ENCODE measurements at places on chromosomes 13 and 19.

- no peak for DNase-seq
Measured at GRCh38 chr13:90627813-90628212, 719.7 kb upstream of the MIR17HG start.

GRCh38 chr13:113051641-113052040, 54.0 kb upstream of the F7 start:
- no peak for DNase-seq

GRCh38 chr13:72530471-72530870, 197.0 kb downstream of the MZT1 start:
- DNase-seq = no peak

DNA sequence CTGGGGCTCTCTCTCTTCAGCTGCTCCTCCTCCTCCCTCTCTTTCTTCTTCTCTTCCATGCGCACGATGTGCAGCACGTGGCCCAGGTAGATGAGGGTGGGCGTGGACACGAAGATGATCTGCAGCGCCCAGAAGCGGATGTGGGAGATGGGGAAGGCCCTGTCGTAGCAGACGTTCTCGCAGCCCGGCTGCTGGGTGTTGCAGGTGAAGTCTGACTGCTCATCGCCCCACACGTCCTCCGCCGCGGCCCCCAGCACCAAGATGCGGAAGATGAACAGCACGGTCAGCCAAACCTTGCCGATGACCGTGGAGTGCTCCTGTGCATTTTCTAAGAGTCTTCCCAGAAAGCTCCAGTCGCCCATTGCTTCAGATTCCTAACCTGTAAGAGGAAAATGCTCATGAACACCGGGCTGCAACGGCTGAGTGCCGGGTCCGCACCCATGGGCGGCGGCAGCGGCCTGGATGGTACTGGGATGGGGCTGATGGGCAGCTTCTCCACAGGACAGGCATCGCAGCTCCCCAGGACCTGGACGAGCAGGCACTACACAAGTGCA, 17.8 kb downstream of the GJA3 start:
- DNase-seq = no peak

DNA sequence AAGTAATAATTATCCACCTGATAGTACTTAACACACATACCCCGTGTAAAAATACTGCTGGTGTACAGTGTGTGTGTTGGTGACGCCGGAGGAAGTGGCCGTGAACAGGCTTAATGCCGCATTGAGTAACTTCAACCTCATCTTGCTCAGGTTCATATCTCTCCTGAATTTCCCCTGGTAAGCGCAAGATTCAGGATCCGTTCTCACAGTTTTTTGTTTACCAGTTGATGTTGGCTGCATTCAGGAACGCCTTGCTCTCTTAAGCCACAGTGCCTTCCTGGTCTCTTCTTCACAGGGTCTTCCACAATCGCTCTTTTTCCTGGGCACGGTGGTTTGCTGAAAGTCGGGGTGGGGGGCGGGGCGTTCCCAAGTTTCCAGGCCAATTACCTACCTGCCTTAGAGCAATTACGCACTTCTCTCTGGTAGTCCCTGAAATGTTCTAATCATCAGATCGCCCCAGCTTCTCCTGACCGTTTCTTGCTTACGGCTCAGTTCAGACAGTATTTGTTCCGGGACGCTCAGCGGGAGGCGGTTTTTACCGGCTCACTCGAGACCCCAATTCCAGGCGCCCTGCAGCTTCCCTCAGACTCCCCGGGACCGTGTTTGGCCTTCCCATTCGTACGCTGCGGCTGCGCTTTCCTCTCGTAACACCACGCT, 706 bp upstream of the DNAJC3 start:
- DNase-seq = no peak

- DNase-seq = no peak
Measured at GRCh38 chr19:10096615-10096963, 5.9 kb downstream of the ANGPTL6 start.

GRCh38 chr19:4567584-4568071, 8.1 kb upstream of the SEMA6B start:
- peak; percentile 26 for DNase-seq

GRCh38 chr19:31600731-31601295, 251.6 kb upstream of the TSHZ3 start:
- DNase-seq = no peak

DNA sequence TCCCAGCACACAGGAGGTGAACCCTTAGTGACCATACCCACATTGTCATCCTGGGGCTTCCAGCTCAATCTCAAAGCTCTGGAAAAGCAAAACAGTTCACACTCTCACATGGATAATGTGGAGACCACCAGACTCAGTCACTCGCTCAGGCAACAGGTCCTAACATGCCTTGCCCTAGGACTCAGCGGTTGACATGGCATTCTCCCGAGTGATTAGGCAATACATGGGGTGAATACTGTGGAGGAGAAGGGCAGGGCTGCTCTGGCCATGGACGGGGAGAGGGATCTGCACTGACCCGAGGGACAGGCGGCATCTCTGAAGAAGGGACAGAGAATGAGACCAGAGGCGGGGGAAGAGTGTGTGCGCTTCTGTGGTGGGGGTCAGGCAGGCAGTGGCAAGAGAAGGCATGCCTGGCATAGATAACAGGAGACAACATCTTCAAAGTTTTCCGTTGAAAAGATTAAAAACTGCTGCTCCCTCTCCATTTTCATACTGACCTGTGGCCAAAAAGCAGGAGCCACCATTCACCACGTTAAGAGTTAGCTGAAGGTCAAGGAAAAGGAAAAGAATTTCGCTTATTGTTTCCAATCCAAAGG, 44.5 kb upstream of the EPHX3 start:
- DNase-seq = no peak

DNA sequence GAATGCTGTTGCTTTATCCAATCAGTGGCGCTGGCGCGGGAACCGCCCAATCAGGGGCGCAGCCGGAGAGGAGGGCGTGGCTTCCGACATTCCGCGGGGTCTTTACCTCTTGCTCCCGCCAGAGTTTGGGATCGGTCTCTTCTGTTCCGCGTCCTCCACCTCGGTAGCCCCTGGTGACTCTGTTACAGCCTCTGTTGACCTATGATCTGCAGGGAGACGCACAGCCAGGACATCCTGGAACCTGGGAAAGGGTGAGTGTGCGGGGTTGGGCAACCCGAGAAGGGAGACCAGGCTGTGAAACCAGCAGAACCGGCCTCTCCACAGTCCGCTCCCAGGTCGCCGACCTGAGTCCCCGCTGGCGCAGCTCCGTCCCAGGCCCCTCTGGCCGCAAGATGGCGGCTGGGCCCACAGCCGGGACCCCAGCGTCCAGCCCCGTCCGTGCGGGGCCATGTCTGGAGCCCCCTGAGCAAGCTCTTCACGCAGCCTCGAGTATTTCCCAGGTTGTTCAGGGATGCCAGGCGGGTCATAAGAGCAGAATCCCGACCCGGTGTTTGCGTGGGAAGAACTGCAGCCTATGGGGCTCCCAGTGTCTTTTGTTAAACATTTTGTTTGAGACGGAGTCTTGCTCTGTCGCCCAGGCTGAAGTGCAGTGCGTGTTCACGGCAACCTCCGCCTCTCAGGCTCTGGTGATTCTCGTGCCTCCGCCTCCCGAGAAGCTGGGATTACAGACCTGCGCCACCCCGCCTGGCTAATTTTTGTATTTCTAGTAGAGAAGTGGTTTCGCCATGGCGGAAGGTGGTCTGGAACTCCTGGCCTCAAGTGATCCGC, 4.4 kb upstream of the ZNF681 start:
- peak; percentile 58 for DNase-seq

DNA sequence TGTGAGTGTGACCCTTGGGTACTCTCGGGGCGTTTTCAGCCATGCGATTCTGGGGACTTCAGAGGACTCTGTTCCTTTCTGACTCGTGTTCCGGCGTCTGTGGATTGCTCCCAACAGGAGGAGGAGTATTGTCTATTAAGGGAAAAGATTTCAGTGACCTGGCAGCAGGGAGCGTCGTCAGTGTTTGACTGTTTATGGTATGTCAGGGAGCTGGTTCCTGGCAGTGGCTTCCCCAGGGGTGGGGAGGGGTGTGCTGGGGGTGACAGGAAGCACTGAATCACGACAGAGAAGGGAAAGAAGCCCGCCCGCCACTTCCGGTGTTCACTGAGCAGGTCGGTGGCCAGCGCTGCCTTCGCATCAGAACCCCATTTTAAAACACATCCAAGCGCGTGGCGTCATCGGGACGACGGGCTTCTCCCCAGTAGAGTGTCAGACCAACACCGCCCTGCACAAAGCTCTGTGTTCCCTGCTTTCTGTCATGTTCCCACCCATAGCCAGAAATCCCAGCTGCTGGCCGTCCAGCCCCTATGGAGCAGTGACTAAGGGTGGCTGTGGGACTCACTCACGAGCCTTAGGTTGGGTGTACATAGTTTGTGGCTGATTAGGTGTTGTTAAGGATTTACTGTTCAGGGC, 33.8 kb downstream of the COL4A2 start:
- peak; percentile 10 for DNase-seq

DNA sequence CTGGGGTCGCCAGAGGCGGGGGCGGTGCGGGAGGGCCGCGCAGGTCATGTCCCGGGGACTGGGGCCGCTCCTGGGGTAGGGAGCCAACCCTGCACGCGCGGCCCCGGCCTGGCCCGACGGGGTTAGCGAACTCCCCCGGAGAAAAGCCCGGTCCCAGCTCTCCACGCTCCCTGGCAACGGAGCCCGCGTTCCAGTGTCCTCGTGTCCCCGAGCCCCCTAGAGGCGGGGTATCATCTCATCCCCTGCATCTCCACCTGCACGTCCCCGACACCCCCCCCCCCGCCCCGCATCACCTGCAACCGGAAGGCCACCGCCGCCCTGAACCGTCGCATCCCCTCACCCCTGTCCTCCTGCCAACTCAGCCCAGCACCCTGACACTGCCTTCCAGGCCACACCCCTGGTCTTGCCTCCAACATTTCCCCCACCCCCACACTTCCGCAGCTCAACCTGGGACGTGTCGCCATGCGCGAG, 2.7 kb downstream of the WDR88 start:
- DNase-seq = peak; percentile 37

DNA sequence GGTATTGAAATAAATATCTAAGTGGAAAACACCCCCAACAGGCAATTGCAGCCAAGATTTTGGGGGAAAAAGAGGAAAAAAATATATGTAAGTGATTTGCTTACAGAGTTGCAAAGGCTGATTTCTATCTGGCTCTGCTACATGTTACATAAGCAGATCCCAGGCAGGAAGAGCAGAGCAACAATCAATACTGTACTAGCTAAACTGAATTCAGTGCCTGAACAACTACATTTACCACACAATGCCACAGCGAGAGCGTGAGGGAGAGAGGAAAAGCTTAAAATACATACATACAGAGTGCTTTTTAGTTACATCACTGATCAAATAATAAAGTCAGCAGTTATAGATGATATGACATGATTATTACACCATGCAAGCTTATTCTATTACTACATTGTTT, 665.6 kb upstream of the ARGLU1 start:
- DNase-seq = no peak

DNA sequence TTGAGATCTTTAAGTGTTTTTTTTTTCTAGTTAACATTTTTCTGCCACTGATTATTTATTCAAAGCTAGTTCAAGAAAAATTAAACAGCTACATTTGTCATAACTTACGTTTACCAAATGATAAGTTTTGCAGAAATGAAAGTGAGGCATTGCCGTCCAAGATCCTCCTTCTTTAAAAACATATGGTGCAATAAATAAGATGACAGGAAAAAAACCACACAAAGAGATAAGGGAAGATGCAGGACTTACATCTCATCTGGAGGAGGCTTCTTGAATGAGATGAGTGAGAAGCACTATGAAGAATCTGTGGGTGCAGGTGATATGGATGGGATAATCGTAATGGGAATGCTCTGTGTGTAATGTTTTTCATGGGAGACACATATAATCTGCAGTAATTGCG, 12.4 kb downstream of the TNFSF13B start:
- no peak for DNase-seq

- DNase-seq = no peak
Measured at GRCh38 chr19:23774524-23774971, 15.9 kb upstream of the ZNF681 start.

- DNase-seq = no peak
Measured at GRCh38 chr13:95117092-95117491, 184.2 kb downstream of the ABCC4 start.

DNA sequence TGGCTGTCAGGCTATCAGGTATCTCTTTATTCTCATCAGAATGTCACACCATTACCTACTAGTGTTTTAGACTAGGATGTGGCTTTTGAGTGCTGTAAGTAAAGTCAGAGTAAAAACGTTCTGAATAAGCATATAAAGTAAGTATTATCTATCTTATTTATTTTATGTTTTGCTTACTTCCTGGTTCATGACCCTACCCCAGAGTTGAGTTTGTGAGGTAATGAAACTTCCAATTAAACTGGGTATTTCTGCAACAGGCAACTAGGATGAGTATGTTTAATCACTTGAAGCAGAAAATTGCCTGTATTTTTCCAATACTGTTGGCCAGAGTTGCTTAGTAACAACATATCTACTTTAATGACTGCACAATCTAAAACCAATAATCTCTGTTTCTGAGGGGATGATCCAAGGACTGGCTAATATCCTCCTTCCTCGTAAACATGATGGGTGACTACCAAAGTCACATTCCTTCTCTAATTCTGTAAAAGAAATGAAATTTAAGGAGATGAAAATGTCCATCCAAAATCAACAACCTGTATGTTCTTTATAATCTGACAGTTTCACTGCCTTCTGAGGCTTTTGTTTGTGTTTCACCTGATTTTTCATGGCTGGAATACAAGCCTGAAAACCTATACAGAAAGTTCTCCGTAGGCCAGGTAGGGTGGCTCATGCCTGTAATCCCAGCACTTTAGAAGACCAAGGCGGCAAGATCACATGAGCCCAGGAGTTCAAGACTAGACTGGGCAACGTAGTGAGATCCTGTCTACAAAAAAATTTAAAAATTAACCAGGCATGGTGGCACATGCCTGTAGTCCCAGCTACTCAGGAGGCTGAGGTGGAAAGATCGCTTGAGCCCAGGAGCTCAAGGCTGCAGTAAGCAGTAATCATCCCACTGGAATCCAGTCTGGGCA, 83.1 kb downstream of the ABCC4 start:
- DNase-seq = no peak

DNA sequence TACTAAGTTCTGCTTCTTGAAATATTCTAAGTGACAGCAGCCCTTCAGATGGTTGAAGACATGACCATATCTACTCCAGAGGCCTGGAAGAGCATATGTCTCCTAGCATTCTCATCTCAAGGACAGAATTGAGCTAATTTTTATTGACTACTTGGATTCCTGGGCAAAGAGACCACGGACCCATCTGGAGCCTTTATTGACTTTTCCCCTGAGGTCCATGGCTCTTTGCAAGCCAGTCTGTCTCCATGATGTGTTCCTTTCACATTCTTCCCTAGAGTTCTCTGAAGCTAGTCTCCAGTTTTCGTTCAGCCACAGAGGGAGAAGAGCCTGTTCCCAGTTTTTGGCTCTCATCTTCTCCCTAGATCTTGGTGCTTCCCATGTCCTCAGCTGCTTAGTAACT, 202.7 kb downstream of the PCCA start:
- no peak for DNase-seq

DNA sequence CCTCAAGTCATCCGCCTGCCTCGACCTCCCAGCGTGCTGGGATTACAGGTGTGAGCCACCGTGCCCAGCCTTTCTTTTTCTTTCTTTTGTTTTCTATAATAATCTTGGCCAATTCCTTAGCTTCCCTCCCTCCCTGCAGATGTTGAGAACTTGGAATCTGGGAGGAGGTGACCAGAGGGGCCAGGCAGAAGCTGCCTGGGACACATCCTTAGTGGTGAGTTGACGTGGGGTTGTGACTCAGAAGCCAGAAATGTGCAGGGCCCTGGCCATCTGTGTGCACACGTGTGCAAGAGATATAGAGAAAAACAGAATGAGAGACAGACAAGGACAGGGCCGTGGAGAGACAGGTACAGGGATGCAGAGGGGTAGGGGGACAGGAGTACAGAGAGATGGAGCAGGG, 154.3 kb downstream of the SIPA1L3 start:
- no peak for DNase-seq
